ENCODE measurements at places on chromosomes 11 and 22.
A peak's percentile ranks its signal among the peaks of the same experiment; 100 is the strongest.

DNA sequence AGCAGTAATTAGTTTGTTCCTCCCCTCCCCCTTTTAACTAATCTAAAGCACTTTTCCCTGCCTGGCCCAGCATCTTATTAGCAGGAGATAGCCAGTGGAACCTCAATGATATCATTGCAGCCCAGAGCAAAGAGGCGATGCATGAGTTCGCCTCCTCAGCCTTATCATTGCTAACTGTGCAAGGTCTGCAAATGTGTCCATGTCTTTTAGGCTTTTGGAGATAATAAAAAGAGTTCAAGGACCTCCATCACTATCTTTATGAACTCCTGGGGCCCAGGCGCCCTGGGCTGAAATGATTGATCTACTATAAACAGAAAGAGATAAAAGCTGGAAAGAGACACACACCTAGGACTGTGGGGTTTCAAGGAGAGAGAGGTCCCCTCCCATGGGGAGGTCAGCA, 124.2 kb upstream of the TBCEL start:
- no peak for DNase-seq

GRCh38 chr11:8810540-8811301, 100.3 kb upstream of the AKIP1 start:
- DNase-seq = peak; percentile 79

DNA sequence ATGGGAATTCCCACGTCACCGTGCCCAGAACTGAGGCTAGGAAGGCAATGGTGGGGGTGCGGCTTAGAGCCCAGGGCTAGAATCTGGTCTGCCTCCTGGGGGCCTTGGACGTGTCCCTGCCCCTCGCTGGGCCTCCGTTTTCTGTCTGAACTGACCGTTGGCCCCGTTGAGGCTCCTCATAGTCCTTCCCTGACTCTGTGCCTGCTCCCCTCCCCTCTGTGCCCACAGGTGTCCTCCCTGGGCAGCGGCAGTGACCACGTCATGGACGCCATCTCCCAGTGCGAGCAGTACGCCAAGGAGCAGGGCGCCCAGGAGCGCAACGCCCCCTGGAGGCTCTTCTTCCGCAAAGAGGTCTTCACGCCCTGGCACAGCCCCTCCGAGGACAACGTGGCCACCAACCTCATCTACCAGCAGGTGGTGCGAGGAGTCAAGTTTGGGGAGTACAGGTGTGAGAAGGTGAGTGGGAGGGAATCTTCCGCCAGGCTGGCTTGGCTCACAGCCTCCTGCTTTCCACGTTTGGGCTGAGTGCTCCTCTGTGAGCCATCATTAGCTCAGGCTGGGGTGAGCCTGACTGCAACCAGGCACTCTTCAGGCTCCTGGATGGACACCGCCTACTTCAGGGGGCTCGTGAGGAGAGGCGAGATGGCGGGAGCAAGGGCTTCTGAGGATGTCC, 63.9 kb downstream of the MYO7A start:
- DNase-seq = peak; percentile 85

- no peak for DNase-seq
Observed at GRCh38 chr11:11821899-11822298, 19.9 kb upstream of the USP47 start.

GRCh38 chr11:77093987-77094840, 8.4 kb upstream of the OMP start:
- DNase-seq = no peak

DNA sequence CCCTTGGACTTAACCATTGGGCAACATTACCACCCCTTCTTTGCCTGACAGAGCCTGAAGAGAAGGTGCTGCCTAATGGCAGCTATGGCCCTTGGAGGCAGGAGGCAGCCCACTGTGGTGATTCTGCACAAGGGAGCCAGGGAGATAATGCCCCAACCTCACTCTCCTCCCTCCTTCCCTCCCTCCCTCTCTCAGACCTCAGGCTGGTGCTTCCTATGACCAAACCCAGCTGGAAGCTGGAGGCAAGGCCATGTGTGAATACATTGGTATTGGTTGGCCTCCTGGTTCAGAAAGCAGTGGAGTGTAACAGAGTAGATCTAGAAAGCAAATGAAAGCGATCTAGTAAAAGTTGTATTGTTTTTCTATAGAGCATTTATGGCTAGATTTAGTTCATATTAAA, 233.1 kb downstream of the CSNK2A3 start:
- DNase-seq = no peak

- no peak for DNase-seq
Observed at GRCh38 chr11:71949034-71949433, 20.2 kb downstream of the RNF121 start.

- no peak for DNase-seq
Observed at GRCh38 chr11:83061883-83062282, 9.8 kb downstream of the RAB30 start.

DNA sequence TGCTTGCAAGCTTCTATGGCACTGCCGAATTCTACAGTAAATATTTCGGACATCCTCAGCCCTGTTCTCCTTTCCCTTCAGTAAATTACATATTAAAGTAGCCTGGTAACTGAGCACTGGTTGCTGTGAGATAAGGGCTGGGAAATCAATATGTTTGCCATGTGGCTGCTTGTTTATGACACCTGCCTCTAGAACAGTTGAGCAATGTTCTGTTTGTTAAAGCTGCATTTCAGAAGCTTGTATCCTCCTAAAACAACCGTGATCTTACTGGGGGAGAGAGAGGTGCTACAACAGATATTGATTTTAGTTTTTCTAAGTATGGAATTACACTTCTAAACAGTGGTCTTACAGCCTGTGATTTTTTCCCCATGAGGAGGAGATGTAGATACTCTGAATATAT, 39.4 kb downstream of the ZBTB16 start:
- DNase-seq = no peak

- DNase-seq = no peak
Observed at GRCh38 chr11:845872-846495, 3.3 kb downstream of the TSPAN4 start.
